Endodermal cell (in vitro differentiated cells): ENCODE measurements at places on chromosomes 16 and 17. TPM values are rescaled to one million over a fixed set of nuclear protein-coding genes. Genes with fewer than 3 reads are reported as not detected.
A peak's percentile ranks its signal among the peaks of the same experiment; 100 is the strongest.

DNA sequence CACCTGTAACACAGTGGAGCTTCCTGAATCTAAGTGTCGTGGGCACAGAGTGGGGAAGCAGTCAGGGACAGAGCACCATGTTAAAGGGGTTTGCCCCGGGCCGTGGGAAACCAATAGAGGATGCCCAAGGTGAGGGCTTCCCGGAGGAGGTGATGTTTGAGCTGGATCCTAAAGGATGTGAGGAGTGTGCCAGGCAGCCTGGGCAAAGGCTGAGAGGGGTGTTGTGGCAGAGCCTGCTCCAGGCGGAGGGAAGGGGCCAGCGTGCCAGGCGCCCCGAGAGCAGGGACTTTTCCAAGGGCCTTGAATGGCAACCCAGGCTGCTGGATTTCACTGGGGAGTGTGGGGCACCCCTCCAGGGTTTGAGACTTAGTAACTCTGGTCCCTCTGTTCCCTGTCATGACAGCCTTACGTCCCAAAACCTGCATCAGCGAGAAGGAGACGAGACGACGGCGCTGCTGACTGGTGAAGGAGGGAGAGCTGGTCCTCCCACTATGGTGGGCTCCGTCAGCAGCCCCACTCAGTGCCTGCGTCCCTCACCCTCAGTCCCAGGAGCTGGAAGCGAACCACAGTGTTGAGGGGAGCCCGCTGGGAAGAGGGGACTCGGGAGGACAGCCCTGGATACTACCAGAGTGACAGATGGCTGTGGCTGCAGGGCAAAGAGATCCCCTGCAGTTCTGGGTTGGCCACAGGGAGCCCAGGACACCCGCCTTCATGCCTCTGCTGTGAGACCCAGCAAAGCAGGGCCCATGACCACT, 228.4 kb downstream of the KATNIP start:
- H3K4me3 ChIP-seq: no peak overlapping the region
- H3K27ac ChIP-seq: no peak overlapping the region
- H3K36me3 ChIP-seq: peaks cover 1% of the 10 kb centered on the region
- H3K4me1 ChIP-seq: no peaks in the 10 kb centered on the region
- DNase-seq: no peak

GRCh38 chr16:57510016-57510871, 24.0 kb upstream of the DOK4 start:
- H3K27me3 ChIP-seq: no peaks in the 10 kb centered on the region
- no peaks in the 10 kb centered on the region for H3K4me1 ChIP-seq
- peak overlapping the region; percentile 17 for H3K27ac ChIP-seq
- DNase-seq: no peak

SLC5A11 gene
- 0.29 TPM in 1 of 2 replicates, not detected in the other for total RNA-seq

- no peaks in the 10 kb centered on the region for H3K36me3 ChIP-seq
- no peak overlapping the region for H3K4me3 ChIP-seq
- no peaks in the 10 kb centered on the region for H3K4me1 ChIP-seq
- DNase-seq: no peak
- peak overlapping the region; percentile 76 for H3K27ac ChIP-seq
Observed at GRCh38 chr17:51746421-51746820, 412.1 kb downstream of the CA10 start.
